NCI-H2171 treated with DMSO at 0.1 percent for 48 hours (cell line): ENCODE measurements at places on chromosomes 11 and 22.

GRCh38 chr11:13023423-13023822 lies 14.3 kb downstream of the RASSF10 start:
- DNase-seq, result no peak

- peak; percentile 94 for DNase-seq
Measured at GRCh38 chr22:20243537-20244249, 24.4 kb downstream of the RTN4R start.

DNA sequence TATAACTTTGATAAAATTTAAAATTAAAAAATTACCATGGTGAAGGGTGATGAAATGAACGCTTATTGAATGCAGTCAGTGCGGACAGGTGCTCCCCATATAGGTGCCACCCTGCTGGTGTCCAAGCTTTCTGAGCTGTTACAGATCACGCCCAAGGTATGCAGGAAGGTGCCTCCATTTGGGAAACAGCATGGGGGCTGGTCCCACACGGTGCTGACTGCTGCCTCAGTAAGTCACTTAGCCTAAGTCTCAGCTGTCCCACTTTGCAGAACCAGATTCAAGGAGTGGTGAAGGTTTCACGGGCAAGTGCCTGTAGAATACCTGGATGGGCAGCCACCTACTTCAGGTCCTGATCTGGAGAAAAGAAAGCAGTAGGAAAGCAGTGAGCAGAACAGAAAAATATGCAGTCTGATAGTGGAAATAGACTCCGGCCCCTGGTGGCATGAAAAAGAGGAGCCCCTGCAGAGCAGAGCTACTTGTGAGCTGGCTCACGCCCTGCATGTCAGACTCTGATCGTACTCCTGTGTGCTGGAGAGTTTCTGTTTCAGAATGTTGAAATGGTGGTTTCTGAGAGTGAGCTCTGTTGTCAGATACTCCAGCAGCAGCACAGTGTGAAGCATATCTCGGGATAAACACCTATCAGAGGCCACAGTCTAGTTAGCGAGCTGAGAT lies 33.2 kb downstream of the ADORA2A start:
- no peak for DNase-seq

DNA sequence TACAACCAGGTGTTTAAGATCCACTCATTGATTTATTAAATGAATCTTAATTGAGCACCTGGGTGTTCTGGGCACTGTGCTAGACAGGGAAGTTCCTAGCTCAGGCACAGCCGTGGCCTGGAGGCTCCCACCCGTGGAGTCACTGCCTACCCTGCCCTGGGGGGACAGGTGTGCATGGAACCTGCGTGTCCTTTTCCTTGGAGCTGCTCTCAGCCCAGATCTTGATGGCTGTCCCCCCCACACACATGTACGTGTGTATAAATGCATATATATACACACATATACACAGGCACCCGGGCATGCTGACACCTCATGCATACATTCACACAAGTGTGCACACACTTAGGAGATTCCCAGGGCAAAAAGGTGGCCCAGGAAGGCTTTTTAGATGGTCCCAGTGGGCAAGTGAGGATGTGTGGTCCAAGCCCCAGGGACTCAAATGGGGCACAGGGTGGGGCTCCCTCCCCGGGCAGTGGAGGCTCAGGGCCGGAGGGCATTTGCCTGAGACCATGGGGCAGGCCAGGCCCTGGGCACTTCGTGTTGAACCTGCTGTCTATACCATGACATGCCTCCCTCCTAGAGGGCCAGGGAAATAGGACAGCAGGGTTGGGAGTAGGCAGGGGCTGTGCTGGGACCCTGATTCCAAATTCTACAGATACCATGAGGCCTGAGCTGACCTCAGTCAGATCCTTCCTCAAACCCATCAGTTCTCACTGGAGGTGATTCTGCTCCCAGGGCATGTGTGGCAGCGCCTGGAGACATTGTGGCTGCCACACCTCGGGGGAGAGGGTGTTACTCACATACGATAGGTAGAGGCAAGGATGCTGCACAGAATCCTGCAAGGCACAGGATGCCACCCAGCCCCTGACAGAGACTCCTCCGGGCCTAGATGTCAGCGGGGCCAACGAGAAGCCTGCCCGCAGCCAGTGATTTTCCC lies 77.8 kb downstream of the BCR start:
- no peak for DNase-seq

DNA sequence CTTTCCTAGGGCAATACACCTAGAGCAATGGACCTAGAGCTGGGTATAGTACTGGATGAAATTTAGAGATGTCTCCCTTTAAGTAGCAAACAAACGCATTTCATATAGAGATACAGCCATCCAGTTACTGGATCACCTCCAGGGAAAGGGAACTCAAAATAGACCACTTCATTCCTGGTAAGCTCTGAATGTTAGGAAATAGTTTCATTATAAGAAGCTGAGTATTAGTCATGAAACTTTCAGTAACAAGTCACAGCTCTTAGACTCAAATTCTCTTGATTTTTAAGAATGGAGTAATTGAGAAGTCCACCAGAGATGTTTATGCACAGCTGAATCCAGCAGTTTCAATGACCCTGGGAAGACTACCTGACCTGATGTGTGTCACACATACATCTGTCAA lies 221.9 kb downstream of the FAM76B start:
- no peak for DNase-seq

DNA sequence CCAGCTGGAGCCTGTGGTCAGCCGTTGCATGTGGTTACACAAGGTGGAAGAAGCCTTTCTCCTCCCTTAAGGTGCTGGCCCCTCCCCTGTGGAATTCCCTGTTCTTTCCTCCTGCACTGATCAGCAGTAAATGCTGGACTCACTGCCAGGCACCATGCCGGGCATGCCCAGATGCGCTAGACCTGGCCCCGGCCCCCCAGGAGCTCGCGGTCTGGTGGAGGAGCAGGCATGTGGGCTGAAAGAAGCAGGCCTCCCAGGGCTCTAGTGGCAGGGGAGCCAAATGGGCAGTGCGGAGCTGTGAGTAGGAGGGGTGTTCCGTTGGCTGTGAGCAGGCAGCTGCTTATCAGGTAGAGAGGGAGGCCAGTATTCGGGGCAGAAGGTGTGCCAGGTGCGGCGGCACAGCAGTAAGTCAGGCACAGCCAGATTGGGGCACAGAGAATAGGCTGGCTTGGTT lies 10.2 kb downstream of the DGKZ start:
- DNase-seq, result peak; percentile 96

DNA sequence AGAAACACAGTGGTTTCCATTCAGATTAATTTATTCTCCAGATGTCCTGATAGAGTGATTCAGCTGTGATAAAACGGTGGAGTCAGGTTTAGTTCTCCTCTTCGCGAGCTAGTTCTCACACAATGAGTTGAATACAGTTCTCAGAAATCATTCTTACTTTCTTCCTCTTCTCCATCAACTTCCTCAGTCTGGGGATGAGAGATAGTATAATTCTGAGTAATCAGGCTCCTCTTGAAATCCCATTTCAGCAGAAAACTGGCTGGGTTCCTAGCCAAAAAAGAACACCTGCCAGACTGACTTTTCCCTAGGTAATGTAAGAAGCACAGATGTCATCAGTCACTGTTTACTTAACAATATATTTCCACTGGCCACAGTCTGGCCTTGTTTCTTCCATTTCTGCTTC lies 76.7 kb downstream of the SVIP start:
- peak; percentile 98 for DNase-seq

- no peak for DNase-seq
Measured at GRCh38 chr11:73367482-73368024, 8.6 kb upstream of the RELT start.

GRCh38 chr11:131544591-131544990 lies 174.2 kb downstream of the NTM start:
- DNase-seq, result no peak
